GM06990 (cell line): ENCODE measurements at places on chromosomes 3 and 15.

- no peak for DNase-seq
Observed at GRCh38 chr15:66780172-66780972, 78.3 kb downstream of the SMAD6 start.

DNA sequence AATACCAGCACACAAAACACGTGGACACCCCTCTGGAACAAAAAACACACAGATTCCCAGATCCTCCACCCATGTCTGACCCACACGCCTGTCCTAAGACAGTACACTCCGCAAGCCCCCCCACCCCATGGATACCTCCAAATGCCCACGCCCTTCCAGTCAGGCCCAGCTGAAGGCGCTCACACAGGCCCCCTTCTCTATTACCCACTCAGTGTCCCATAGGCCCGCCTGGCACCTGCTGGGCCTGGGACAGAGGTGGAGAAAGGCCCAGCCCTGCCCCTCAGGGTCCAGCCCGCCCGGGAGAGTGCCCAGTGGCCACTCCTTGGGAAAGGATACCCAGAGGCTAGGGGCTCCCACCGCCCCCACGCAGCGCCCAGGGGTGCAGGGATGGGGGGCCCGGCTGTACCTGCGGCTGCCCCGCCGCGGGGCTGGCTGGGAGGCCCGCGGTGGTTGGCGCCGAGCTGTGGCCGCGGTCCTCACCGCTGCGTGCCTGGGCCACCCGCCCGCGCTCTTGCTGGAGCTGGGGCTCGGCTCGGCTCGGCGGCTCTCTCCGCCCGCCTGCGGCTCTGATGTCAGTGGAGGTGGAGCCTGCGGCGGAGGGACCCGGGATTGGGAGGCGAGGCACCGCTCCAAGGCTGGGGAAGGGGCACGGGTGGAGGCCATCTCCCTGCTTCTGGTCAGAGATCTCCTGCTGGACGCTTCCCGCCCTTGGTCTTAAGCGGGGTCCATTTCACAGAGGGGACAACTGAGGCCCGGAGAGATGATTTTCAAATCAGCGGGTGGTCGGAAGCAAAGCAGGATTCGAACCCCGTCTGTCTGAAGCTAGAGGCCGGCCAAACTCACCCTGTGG, at the start of gene CAMK1:
CAMK1 (minus strand) TSS at position 522 of the 850 bp plus-strand sequence. CDS start 2,198 bp downstream, outside the sequence.
- peak; percentile 48 for DNase-seq

GRCh38 chr3:89107461-89108290, at the start of gene EPHA3:
TSS of gene EPHA3 (plus strand) at chr3:89107621. CDS start at chr3:89107749, 128 bp downstream.
- peak; percentile 13 for DNase-seq

DNA sequence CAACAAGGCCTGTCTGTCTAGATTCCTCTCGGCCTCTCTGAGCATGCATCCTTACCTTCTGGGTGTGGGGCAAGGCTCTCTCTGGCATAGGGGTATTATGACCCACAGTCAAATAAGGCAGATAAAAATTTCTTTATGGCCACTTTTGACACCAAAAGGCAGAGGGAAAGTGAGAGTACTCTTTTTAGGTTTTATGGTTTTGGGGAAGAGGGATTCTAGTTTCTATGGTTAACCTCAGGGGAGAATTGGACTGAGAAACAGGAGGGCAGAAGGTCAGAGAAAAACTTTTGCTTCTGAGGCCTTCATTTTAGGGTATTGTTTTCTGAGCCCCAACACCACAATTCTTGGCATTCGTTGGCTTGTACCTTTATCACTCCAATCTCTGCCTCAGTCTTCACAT, 70.0 kb upstream of the CCDC54 start:
- DNase-seq, result no peak

- no peak for DNase-seq
Observed at GRCh38 chr3:12287727-12288181, 1.1 kb upstream of the PPARG start.

DNA sequence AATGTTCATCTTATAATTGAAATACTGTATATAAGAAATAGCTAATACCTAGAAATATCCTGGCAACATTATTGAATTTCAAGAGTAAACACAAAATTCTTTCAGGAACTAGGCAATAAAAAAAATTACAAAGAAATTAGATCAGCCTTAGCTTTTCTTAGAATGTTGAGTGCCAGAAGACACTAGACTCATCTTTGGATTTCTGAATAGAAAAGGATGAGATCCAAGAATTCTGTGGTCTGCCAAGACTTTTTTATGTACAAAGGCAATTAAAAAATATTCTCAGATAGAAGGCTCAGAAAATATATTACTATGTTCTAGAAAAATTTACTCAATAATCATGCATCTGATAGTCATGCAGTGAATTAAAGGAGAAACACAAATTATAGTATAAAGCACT, 294.5 kb upstream of the CDIN1 start:
- DNase-seq, result no peak

DNA sequence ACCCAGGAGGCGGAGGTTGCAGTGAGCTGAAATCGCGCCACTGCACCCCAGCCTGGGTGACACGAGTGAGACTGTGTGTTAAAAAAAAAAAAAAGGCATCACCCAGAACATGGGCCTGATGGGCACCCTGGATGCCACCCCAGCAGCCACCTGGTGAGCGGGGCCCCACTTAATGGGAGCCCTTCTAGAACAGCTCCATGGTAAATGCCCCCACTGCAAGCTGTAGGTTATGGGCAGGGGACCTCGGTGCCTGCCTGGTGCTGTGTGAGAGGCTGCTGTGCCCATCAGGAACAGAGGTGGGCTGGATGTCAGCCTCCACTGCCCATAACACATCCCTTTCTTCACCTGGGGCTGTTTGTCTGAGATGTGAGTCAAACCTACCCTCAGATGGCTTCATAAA, 156.2 kb upstream of the MEF2A start:
- DNase-seq, result no peak

DNA sequence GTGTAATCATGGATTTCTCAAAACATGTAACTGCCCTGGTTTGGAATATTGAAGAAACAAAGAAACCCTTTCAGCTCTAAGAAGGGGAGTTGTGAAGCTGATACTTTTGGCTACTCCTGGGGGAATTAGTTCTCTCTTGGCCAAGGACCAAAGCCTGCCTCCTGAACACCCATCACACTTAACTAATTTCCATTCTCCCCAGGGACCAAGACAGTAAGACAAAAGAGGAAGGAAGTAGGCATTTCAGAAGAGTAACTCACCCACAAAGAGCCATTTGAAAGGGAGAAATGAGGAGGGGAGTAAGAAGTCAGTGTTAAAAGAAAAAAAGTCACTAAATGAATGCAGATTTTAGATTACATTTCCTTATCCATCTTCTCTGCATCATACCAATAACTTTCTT, 328.0 kb upstream of the SOX2 start:
- no peak for DNase-seq

GRCh38 chr15:26773917-26774316, 1.1 kb upstream of the GABRB3 start:
- no peak for DNase-seq

- DNase-seq, result no peak
Observed at GRCh38 chr3:134318166-134318565, 56.1 kb downstream of the AMOTL2 start.

DNA sequence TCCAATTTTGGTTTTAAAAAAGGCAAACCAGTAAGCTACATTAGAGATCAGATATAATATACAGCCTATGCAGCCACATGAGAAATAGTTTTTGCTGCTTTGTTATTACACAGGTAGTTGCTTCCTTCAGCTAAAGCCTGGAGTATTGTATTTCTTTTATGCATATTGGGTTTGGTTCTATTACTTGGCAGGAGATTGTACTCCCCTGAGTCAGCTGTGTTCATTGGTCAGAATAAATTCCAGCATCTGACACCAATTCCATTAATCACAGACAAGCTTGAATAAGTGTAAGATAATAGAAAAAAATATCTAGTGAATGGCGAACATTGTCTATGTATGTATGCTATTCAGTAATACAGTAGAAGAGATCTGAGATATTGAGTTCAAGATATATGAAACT, 26.1 kb upstream of the ZCWPW2 start:
- no peak for DNase-seq

GRCh38 chr3:124893526-124893925, 6.4 kb upstream of the ITGB5 start:
- DNase-seq, result no peak

- peak; percentile 34 for DNase-seq
Observed at GRCh38 chr15:85542895-85543331, 162.5 kb downstream of the AKAP13 start.

- no peak for DNase-seq
Observed at GRCh38 chr3:126304704-126305103, 52.5 kb downstream of the KLF15 start.

DNA sequence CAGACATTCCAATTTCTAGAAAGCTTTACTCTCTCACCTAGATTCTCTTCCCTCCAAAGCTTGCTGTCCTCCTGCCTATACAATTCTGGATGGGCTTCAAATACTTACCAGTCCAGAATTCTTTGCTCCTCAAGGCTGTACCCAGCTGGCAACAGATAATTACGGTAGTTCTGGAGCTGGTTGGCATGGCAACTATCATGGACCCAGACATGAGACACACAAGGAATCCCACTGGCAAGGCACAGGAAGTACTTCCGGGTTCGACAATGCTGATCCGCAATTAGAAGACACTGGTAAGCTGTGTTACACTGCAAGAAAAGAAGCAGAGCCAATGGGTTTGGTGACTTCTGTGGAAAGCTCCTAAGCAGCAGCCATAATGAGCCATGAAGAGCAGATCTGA, 37.9 kb downstream of the TUBGCP4 start:
- DNase-seq, result no peak

GRCh38 chr3:183317886-183318865, 65.1 kb downstream of the B3GNT5 start:
- no peak for DNase-seq

- DNase-seq, result peak; percentile 56
Observed at GRCh38 chr15:47813748-47814384, 96.6 kb downstream of the SEMA6D start.

DNA sequence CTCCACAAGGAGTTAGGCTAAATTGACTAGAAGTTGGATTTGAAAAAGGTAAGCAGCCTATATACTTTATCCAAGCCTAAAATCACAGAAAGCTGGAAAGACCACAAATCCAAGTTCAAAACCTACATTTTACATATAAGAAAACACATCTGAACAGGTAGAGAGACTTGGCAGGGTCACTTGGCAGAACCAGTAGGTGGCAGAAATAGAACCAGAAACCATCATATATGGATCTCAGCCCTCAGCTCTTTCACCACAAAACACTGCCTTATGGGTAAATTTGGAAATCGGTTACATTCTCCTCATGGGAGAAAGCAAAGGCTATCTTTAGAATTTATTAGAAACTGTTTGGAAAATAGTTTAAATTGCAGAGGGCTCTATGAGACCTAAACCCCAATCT, 44.2 kb downstream of the MKRN2 start:
- no peak for DNase-seq

- no peak for DNase-seq
Observed at GRCh38 chr15:58551084-58551763, 119.4 kb downstream of the LIPC start.

DNA sequence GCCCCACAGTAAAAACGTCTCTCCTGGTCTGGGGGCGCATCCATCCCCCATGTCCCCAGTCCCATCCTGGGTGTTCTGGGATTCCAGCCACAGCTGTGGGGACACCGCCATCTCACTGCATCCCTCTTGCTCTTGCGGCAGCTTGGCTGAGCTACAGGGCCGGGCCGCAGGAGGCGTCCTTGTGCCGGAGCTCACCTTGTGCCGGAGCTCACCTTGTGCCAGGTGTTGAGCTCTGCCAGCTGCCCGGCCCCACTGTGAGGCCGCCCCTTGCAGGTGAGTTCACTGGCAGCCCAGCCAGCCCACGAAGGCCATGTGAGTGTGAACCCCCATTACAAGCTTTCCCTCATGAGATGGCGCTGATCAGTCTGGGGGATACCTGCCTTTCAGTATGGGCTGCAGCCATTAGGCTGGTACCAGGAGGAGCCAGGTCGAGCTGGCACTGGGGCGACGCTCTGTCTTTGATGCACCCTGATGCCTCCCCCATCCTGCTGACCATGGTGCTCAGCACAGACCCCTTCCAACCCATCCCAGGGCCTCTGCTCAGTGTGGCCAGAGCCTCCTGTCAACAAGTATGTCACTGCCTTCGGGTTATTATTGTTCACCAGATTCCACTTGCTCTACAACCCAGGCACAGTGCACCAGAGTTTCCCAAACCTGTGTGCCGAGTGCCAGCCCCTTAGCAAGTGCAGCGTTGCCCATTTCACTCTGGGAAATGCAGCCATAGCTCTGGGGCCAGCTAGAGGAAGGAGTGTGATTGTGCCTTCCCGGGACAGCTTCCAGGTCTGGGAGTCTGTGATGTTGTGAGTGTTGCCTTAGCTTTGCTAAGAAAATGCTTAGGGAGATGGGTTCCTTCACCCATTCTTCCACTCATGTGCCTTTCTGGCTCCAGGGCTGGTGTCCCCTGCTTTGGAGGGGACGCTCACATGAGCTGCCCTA, 105.7 kb downstream of the APBA2 start:
- no peak for DNase-seq

- no peak for DNase-seq
Observed at GRCh38 chr15:62929000-62929357, 113.6 kb upstream of the TPM1 start.

- DNase-seq, result no peak
Observed at GRCh38 chr3:141526709-141527108, 39.9 kb downstream of the RASA2 start.

- no peak for DNase-seq
Observed at GRCh38 chr3:102113421-102114041, 264.2 kb downstream of the NFKBIZ start.

GRCh38 chr3:77372634-77373346, 332.9 kb downstream of the ROBO2 start:
- no peak for DNase-seq

GRCh38 chr15:47334805-47335535, 382.3 kb upstream of the SEMA6D start:
- no peak for DNase-seq

DNA sequence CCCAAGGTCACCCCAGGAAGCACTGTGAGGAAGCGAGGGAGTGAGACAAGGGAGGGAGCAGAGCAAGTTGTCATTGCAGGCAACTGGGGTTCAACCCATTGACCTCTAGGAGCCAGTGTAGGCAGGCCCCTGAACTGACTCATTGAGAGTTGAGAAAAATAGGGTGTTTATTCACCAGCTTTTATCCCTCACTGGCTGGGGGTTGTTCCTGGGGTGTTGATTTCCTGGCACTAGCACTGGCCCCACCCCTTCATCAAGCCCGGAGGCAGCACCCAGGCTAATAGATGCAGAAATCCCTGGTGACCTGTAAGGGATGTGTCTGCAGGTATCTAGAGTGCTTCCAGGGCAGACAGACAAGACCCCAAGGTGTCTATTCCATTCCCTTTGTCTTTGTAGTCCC, 183.9 kb downstream of the ARRDC4 start:
- DNase-seq, result no peak

GRCh38 chr15:57550640-57551039, 41.1 kb upstream of the MYZAP start:
- no peak for DNase-seq

GRCh38 chr3:99562138-99562537, 76.3 kb upstream of the COL8A1 start:
- no peak for DNase-seq

- no peak for DNase-seq
Observed at GRCh38 chr3:187080799-187081450, 58.4 kb downstream of the RPL39L start.

- no peak for DNase-seq
Observed at GRCh38 chr3:164208048-164208447, 870.2 kb downstream of the SI start.

- DNase-seq, result no peak
Observed at GRCh38 chr15:80918196-80918783, 71.3 kb downstream of the MESD start.

- no peak for DNase-seq
Observed at GRCh38 chr3:175985781-175986180, 1126.6 kb downstream of the NAALADL2 start.

- no peak for DNase-seq
Observed at GRCh38 chr3:104755791-104756190, 610.9 kb upstream of the ALCAM start.

GRCh38 chr3:88188436-88188835, 38.7 kb downstream of the C3orf38 start:
- no peak for DNase-seq

- no peak for DNase-seq
Observed at GRCh38 chr3:126521122-126521891, 2.6 kb upstream of the CHST13 start.
